Kidney (tissue), 22 donors: ENCODE measurements at places on chromosomes 12 and 14. TPM values are rescaled to one million over a fixed set of nuclear protein-coding genes. Genes with fewer than 3 reads are reported as not detected.
A peak's percentile ranks its signal among the peaks of the same experiment; 100 is the strongest.

GRCh38 chr14:91167380-91167770, 53.5 kb downstream of the DGLUCY start:
- DNase-seq: no peak

Gene RND1
- 1.0 TPM for total RNA-seq

Gene STK38L
- total RNA-seq: 43.6 TPM

Gene RTN1
- total RNA-seq: 5.1 TPM

- DNase-seq: no peak
Observed at GRCh38 chr14:83470466-83470865, 1936.8 kb upstream of the SEL1L start.

DNA sequence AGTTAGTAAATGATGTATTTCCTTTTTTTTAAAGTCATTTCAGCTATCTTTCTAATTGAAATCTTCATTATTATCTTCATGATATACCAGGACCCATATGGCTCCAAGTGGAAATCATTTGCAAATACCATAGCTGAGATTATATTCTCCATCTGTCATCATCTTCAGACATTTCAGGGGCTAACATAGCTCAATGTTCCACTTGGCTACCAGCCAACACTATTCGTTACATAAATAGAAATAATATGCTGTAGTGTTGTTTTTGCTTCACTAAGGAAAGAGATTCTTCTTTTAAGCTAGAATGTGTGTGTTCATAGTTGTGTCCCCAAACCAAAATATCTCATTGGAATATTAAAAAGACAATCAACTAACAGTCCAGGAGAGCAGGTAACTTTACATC, 225.1 kb downstream of the DIO2 start:
- DNase-seq: no peak

Gene ESPL1
- total RNA-seq: 1.5 TPM

DNA sequence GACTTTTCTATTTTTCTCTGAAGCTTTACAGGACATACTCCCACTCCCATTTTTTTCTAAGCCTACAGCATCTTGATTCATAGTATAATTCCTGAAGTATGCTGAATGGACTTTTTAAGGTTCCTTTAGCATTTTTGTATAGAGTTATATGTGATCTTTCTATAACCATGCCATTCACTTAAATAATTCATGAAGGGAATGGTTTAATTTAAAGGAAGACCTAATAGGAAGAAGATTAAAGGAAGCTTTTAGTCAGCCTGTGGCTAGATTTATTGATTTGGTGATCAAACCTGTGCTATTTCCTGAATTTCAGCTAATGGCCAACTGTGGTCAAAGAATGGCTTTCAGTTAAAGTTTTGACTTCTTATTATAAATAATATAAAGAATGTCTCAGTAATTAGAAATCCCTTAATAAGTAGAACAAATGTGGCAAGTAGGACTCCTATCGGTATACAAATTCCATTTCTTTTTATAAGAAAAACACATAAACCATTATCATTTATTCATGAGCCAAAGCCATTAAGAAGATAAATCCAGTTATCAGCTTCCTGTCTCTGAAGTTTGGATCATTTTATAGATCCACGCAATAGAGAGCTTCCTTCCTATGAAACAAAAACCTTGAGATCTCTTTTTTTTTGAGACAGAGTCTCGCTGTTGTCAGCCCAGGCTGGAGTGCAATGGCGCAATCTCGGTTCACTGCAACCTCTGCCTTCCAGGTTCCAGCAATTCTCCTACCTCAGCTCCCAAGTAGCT, 4.0 kb upstream of the MAPK1IP1L start:
- DNase-seq: no peak

Gene ANKS1B
- total RNA-seq: 5.8 TPM

Gene KCNA1
- not detected for total RNA-seq

- peak; percentile 39 for DNase-seq
Observed at GRCh38 chr12:89280833-89281538, 71.3 kb downstream of the DUSP6 start.

DNA sequence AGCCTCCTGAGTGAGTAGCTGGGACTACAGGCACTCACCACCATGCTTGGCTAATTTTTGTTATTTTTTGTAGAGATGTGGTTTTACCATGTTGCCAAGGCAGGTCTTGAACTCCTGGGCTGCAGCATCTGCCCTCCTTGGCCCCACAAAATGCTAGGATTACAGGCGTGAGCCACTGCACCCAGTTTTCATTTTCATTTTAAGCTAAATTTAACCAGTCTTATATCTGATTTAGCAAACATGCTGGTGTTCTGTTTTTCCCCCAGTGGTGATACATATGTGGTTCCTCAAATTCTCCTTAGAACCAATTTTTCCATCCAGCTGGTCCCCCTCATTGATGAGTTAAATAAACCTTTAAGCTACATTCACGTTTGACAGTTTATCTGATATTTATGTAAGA, 43.8 kb upstream of the BICD1 start:
- DNase-seq: no peak

- no peak for DNase-seq
Observed at GRCh38 chr12:87280356-87280755, 748.8 kb downstream of the C12orf50 start.

- DNase-seq: no peak
Observed at GRCh38 chr12:90020881-90021280, 312.2 kb upstream of the ATP2B1 start.

DNA sequence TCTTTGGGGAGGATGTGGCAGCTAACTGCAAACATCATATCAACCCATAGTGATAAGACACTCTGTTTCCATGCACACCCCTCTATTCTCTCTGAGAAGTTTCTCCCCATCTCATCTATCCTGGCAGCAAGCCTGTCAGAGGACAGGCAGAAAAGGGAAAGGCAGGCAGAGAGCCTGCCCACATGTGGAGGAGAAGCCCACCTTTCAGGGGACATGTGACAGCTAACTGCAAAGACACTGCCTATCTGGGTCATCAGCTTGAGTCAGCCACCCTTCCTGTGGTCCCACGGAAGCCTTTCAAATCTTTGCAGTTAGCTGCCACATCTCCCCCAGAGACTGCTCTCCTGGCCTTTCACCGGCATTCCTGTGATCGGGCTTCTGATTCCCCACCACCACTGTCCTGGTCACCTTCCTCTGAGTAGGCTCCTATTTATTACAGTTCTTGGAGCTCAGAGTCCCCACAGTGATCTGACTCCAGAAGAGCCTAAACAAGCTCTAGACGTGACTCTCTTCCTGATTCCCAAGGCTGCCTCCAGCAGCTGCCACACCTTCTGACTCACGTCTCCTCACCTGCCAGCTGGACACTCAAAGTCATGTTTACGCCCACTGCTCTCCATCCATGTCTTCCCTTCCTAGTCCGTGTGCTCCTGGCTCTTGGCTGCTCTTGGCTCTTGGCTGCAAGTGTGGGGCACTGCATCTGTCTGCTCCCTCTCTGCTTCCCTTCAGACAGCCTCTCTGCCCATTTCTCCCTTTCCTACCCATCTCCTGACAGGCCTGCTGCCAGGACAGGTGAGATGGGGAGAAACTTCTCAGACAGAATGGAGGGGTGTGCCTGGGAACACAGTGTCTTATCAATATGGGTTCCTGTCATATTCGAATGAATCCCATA, 7.5 kb upstream of the KRT1 start:
- no peak for DNase-seq

- peak; percentile 36 for DNase-seq
Observed at GRCh38 chr12:95546491-95546813, 4.8 kb downstream of the USP44 start.

Gene MFAP5
- 0.38 TPM for total RNA-seq

- no peak for DNase-seq
Observed at GRCh38 chr14:105046891-105047282, 18.3 kb downstream of the GPR132 start.

- no peak for DNase-seq
Observed at GRCh38 chr12:11856971-11857370, 207.5 kb downstream of the ETV6 start.

- no peak for DNase-seq
Observed at GRCh38 chr14:22002860-22003284, 329.3 kb upstream of the OR4E1 start.

- DNase-seq: peak; percentile 95
Observed at GRCh38 chr12:132593938-132594358, 16.4 kb downstream of the LRCOL1 start.

DNA sequence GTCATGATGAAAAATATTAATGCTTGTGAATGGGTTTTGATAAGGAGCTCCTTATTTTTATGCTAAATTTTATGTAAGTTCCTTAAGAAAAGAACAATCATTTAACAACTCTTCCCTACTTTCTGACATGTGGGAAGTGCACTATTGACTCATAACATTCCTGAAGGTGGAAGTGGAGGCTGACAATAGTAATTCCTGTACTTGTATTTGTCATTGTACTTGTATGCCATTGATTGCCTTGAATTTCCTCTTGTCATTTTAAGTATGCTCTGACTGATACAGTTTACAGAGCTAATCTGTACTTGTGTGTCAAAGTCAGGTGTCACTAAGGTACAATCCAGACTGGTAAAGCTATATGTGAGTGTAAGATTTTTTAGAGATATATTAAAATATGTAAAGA, 440.0 kb downstream of the SLC16A7 start:
- DNase-seq: no peak

Gene ACACB
- total RNA-seq: 56.8 TPM

- DNase-seq: peak; percentile 94
Observed at GRCh38 chr12:54140588-54141388, 48.0 kb downstream of the SMUG1 start.

- peak; percentile 94 for DNase-seq
Observed at GRCh38 chr12:54370171-54370730, 6.0 kb upstream of the GPR84 start.

- DNase-seq: no peak
Observed at GRCh38 chr12:57852200-57852599, 5.7 kb upstream of the CTDSP2 start.

DNA sequence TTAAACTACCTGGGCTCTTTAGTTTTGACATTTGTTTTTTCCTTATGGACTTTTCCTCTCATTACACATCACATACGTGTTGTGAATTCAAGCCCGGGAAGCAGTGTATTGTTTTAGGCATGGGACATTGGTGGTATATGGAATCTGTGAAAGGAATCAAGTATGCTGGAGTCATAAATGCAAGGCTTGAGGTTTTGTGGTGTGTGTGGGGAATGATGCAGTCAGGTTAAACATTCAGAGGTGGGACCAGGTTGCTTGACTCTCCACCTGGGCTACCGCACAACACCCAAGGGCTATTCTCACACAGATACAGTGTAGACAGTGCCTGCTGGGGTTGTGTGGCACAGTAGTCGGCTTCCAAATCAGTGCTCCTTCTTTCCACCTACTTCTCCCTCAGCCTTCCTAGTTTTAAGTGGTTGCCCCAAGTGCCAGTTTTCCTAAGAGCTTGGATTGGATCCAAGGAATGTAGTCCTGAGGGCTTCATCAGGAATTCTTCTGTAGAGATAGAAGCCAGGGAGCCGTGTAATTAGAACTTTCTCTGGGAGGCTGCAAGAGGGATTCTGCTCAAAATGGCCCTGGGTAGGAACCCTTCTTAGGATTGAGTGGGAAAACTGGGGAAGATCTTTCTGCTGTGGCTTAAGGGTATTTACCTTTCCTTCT, 243.7 kb downstream of the C12orf75 start:
- no peak for DNase-seq

DNA sequence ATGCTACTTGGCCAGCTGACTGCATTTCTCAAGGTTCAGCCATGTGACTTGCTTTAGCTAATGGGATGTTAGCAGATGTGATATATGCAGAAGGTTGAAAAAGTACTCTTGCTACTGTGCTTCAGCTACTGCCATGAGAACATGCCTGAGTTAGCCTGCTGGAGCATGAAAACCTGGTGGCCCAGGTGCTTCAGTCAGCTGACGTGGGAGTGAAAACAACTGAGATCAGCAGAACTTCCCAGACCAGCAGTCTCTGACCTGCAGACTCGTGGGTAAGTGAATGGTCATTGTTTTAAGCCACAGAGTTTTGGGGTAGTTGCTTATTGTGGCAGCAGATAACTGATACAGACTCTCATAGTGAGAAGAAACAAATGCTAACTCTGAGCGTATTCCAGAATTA, 118.6 kb upstream of the GRIN2B start:
- DNase-seq: no peak

- peak; percentile 43 for DNase-seq
Observed at GRCh38 chr14:105169776-105170655, 1.4 kb upstream of the JAG2 start.

DNA sequence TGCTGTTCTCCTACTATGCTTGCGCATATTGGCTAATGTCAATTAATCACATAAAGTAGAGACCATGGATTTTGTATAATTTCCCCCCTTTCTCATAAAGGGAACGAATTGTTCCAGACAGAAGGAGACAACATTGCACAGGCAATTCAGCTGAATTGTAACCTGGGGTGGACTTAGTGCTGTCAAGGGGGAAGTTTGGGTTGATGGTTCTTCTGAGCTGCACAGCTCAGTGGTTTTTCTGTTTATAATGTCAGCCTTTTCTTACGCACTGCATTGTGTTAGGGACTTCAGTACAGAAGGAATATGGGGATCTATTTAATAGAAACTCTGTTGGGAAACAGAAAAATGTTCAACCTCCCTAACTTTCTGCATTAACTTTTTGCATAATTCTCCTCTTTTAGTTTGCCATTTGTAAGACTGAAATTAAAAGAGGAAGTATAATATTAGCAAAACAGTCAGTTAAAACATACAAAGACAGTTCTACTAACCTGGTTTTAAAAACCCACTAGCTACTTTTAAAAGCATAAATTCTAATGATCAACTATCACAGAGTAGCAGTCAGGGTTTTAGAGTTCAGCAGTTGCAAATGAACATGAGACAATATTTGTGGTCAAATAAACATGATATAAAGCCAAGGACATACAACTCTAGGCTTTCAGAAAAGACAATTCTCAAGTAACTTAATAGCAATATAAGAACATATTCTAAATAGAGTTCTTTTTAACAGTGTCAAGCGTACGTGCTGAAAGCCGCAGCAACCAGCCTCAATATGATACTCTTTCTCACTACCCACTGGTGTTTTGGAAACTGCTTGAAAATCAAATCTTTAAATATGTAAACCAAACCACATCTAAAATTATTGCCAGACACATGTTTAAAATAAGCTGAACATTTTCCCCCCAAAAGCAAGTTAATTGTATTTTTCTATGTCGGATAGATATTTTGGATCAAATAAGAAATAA, 393.0 kb downstream of the FSCB start:
- DNase-seq: no peak

DNA sequence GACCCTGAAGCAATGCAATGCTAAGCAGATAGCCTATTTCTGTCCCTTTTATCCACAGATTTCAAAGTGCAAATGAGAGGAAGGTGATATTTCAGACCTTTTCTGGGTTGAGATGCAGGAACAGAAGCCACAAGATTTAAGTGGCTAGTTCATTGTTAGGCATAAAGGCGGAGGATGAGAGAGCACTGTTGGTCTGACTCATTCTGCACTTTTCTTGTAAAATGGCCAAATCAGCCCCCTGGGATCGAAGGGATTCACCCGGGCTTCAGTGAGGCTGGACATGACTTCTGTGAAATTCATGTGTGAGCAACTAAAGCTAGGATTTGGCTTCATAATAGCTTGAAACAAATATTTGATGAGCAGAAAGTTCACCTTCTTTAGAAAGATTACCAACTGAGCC, 101.9 kb upstream of the OVCH1 start:
- no peak for DNase-seq

Gene TCL1B
- total RNA-seq: not detected

Gene CYP27B1
- 3.5 TPM for total RNA-seq

DNA sequence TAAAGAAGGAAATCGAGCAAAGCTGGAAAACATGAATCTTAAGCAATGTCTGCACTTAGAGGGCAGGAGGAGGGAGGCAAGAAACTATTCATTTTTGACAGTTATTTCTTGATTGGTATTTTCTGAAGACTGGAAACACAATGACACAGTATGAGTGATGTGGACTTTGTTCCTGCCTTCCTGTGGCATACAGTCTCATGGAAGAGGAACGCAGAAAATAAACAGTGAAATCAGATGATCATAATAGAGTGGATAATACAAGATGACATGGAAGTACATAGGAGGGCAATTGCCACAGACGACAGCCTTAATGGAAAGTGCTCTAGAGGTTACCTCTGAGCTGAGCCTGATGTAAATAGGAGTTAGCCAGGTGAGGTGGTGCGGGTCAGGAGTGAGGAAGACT, 140.4 kb upstream of the MAX start:
- DNase-seq: no peak
